ENCODE measurements at places on chromosomes 13 and 19.

DNA sequence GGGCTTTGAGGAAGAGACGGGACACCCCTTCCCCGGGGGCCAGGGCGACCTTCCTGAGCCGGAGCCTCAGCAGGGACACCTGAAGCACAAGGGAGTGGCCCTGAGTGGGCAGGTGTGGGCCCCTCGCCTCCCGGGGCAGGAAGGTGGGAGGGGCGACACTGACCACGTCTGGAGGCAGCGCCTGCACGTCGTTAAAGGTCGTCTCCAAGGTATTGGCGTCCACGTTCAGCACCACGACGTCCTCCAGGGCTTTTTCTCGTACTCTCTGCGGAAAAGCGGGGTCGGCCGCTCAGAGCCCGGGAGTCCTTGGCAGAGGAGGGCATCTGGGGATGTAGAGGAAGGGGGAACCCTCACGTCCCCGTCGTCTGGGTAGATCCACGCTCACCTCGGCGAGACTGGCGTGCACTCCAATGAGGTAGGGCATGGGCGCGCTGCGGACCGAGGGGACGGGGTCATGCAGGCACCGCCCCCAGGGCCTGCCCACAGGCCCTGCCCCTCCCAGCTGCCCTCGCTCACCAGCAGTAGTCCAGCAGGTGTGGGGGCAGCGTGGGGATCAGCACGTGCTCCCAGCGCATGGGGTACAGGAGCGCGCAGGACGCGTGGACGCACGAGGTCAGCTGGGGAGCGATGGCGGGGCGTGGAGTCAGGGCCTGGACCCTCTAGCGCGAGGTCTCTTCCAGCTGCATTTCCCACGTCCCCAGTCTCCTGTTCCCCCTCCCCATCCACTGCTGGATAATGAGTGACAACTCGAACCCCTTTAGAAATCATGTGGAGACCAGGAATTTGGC lies 6.1 kb downstream of the DENND1C start:
- no peak overlapping the region for H3K4me3 ChIP-seq
- no peaks in the 10 kb centered on the region for H3K27me3 ChIP-seq
- DNase-seq = no peak
- no peaks in the 10 kb centered on the region for H3K36me3 ChIP-seq
- H3K27ac ChIP-seq = no peak overlapping the region

DNA sequence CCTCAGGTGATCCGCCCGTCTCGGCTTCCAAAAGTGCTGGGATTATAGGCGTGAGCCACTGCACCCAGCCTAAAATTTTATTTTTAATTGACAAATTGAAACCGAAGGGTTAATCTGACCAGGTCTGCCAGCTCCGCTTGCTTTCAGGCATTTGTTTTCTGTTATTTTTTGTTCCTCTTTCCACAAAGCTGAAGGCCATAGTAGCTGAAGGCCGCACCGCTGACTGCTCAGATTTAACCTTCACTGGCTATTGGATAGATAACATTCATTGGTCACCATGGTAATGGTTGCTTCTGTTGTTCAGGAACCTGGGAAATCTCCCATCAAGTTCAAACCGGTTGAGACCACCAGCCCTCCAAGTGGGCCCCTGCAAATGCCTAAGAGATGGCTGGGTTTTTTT lies 124.5 kb upstream of the USP29 start:
- no peaks in the 10 kb centered on the region for H3K4me1 ChIP-seq
- peaks cover 83% of the 10 kb centered on the region for H3K27me3 ChIP-seq
- no peak overlapping the region for H3K4me3 ChIP-seq
- no peaks in the 10 kb centered on the region for H3K36me3 ChIP-seq
- H3K27ac ChIP-seq = no peak overlapping the region
- no peak for DNase-seq

- DNase-seq = peak; percentile 49
- H3K27ac ChIP-seq = no peak overlapping the region
- H3K27me3 ChIP-seq = peaks cover 4% of the 10 kb centered on the region
- H3K36me3 ChIP-seq = no peaks in the 10 kb centered on the region
- peak overlapping the region; percentile 39 for H3K4me3 ChIP-seq
These were observed 459 bp downstream of the PCDH20 start for GRCh38 chr13:61415058-61415721.

DNA sequence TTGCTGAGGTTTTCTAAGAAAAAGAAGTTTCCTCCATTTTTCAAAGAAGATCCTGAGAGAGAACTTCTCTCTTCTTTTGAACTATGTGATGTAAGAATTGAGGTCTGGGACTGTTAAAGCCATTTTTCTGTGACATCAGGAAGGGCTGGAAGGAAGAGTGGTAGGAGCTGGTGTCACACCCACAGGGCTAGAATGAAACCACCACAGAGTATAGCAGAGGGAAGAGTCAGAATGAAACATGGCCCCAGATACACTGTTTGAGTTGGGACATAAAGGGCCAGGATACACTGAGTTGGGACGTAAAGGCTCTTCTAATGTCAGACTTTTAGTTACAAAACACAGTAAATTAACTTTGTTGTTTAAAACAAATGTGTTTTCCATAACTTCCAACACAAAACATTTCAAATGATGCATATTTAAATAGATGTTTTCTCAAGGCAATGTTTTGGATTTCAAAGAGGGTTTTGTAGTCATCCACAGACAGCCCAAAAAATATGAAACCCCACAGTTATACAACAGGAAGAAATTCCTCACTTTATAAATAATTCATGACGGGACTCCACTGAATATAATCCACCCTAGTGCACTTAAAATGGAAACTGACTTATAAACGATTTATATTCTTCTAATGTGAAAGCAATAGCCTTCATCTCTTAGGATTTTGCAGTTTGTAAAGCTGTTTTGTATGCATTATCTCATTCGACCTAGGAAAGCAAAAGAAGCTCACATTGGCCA lies 72.5 kb downstream of the LIG4 start:
- H3K4me1 ChIP-seq = no peaks in the 10 kb centered on the region
- no peaks in the 10 kb centered on the region for H3K27me3 ChIP-seq
- no peak overlapping the region for H3K4me3 ChIP-seq
- H3K27ac ChIP-seq = no peak overlapping the region
- H3K36me3 ChIP-seq = no peaks in the 10 kb centered on the region
- DNase-seq = no peak

DNA sequence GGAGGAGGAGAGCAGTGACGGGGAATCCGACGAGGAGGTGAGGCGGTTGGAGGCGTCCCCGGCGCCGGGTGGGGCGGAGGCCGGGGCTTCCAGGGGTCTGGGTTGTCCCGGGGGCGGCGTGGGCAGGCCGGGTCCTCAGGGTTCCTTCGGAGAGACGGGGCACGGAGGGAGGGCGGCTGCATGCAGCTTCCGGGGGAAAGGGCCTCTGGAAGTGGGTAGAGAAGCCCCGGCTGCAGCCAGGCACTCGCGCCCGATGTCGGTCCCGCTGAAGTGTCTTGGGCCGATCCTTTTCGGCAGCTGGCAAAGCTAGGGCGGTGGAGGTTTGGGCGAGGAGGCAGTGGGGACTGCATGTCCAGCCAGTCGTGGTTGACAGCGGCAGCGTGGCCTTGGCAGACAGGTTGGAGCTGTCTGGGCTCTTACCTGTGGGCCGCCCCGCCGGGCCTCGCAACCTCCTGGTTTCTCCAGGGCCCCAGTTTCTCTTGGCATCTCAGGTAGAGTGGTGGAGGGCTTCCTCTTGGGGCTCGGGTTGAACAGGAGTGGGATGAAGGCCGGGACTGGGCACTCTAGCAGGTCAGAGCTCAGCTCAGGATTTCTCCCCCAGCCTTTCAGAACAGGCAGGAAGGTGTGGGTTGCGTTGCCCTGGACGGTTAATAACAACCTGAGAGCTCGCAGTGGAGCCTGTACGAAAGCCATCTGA lies 690 bp downstream of the KMT2B start:
- peak; percentile 29 for DNase-seq
- H3K4me1 ChIP-seq = peaks cover 20% of the 10 kb centered on the region
- H3K27ac ChIP-seq = no peak overlapping the region
- H3K36me3 ChIP-seq = no peaks in the 10 kb centered on the region

DNA sequence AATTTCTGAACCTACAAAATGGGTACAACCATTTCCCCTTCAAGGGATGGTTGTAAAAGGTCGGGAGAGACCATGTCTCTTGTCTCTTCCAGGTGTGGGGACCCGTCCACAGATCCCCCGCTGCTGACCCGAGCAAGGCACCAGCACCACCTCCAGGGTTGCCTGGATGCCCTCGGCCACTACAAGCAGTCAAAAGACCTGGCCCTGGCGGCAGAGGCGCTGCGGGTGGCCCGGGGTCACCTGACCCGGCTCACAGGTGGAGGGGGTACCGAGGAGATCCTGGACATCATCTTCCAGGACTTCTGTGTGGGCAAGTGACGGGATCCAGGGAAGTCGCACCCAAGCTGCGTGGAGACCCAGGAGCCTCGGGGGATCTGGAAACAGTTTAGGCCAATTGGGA lies 4.0 kb downstream of the GTPBP3 start:
- peaks cover 7% of the 10 kb centered on the region for H3K4me1 ChIP-seq
- no peaks in the 10 kb centered on the region for H3K27me3 ChIP-seq

DNA sequence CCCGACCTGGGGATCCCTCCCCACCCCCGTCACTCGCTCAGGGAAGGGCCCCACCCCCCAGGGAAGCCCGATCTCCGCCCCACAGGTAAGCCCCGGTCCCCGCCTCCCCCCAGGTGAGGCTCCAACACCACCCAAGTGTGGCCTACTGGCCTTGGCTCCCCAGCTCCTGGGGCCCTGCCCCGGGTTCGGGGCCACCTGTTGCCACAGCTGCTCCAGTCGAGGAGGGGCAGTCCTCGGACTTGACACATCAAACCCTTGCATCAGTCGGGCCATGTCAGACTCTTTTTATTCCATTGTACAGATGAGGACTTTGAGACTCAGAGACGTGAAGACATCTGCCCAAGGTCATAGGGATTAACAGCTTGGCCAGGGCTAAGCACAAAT lies 512 bp downstream of the CC2D1A start:
- H3K36me3 ChIP-seq = peaks cover 17% of the 10 kb centered on the region
- H3K27ac ChIP-seq = peak overlapping the region; percentile 53
- peak overlapping the region; percentile 69 for H3K4me3 ChIP-seq
- DNase-seq = peak; percentile 38

DNA sequence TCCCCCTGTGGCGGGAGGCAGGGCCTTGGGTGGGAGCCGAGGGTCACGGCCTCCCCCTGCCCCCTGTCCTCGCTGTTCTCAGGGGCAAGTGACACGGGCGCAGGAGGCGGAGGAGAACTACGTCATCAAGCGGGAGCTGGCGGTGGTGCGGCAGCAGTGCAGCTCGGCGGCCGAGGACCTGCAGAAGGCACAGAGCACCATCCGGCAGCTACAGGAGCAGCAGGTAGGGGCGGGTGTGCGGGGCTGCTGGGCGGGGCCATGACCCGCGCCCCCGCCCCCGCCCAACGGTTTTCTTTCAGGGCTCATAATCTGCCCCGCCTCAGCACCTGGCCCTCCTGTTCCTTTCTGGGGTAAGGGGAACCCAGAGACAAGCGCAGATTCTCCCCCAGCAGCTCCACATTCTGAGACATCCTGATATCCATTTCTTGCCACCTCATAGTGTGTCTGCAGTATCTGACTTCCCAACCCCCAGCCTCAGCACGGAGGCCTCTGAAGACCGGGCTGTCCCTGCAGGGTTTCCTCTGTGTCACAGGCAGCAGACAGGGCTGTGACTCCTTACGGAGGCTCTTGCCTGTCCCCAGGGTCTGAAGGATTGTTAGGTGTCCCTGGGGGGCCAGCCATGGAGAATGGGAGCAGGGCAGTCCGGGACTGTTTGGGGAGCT lies 15.9 kb downstream of the PRR36 start:
- DNase-seq = no peak
- no peak overlapping the region for H3K4me3 ChIP-seq
- no peaks in the 10 kb centered on the region for H3K27me3 ChIP-seq
- no peaks in the 10 kb centered on the region for H3K36me3 ChIP-seq
- no peak overlapping the region for H3K27ac ChIP-seq

- 0 out of 2 replicates have a peak overlapping the region, but pooled peaks have one; percentile 7 for H3K27ac ChIP-seq
- H3K4me1 ChIP-seq = peaks cover 64% of the 10 kb centered on the region
- DNase-seq = peak; percentile 75
- H3K36me3 ChIP-seq = no peaks in the 10 kb centered on the region
These were observed 8.6 kb upstream of the CEACAM6 start for GRCh38 chr19:41746593-41747227.

DNA sequence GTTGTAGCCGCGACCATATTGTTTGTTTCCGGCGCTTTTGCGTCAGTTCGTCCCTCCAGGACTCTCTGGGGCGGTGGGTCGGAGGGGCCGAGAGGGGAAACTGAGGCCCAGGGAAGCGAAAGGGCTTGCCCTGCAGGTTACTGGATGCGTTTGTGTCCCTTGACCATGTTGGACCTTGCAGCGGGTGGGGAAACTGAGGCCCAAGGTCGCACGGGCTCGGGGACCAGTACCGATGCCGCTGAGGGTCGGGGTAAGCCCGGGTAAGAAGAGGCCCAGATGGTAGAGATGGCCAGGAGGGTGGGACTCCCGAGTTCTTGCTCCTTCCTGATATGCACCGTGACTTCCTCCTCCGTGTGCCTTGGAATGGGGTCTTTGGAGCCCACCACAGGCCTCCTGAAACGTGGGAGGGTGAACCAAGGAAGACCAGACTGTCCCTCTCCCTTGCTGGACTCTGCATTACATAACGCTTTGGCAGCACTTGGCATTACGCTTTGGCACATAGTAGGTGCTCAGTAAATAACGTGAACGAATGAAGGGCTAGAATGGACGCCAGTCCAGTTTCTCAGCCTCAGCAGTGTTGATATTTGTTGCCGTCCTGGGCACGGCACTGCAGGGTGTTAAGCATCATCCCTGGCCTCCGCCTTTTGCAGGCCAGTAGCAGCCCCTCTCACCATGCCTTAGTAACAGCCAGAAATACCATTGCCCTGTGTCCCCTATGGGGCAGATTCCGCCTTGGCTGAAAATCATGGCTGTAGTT lies 743 bp downstream of the CHAF1A start:
- H3K4me1 ChIP-seq = peaks cover 20% of the 10 kb centered on the region
- DNase-seq = no peak
- H3K27me3 ChIP-seq = no peaks in the 10 kb centered on the region
- peak overlapping the region; percentile 86 for H3K4me3 ChIP-seq

DNA sequence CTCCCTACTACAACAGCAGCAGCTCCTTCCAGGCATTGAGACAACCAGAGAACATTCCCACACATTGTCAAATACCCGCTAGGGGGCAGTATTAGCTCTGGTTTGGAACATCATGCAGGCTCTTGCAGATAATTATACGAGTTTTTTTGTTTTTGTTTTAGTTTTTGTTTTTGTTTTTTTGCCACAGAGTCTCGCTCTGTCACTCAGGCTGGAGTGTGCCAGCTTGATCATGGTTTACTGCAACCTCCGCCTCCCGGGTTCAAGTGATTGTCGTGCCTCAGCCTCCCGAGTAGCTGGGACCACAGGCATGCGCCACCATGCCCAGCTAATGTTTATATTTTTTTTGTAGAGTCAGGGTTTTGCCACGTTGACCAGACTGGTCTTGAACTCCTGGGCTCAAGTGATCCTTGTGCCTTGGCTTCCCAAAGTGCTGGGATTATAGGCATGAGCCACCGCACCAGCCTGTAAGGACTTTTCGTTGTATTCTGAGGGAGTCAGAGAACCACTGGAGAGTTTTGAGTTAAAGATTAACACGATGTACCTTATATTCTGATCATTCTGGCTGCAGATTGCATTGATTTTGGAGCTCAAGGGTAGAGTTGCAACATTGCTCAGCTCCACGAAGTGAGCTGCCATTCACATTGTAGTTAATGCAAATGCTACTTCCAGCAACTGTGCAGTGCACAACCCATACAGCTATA lies 41.7 kb upstream of the CEACAM20 start:
- no peak overlapping the region for H3K4me3 ChIP-seq
- H3K27me3 ChIP-seq = no peaks in the 10 kb centered on the region
- H3K27ac ChIP-seq = no peak overlapping the region
- DNase-seq = peak; percentile 80
- H3K36me3 ChIP-seq = no peaks in the 10 kb centered on the region
- H3K4me1 ChIP-seq = peaks cover 67% of the 10 kb centered on the region

Measured in PC-9 (cell line).